ENCODE measurements at places on chromosomes 13 and 19. TPM values are rescaled to one million over a fixed set of nuclear protein-coding genes. Genes with fewer than 3 reads are reported as not detected.
A peak's percentile ranks its signal among the peaks of the same experiment; 100 is the strongest.

Gene SMAD9
- polyA plus RNA-seq = 33.8 TPM

DNA sequence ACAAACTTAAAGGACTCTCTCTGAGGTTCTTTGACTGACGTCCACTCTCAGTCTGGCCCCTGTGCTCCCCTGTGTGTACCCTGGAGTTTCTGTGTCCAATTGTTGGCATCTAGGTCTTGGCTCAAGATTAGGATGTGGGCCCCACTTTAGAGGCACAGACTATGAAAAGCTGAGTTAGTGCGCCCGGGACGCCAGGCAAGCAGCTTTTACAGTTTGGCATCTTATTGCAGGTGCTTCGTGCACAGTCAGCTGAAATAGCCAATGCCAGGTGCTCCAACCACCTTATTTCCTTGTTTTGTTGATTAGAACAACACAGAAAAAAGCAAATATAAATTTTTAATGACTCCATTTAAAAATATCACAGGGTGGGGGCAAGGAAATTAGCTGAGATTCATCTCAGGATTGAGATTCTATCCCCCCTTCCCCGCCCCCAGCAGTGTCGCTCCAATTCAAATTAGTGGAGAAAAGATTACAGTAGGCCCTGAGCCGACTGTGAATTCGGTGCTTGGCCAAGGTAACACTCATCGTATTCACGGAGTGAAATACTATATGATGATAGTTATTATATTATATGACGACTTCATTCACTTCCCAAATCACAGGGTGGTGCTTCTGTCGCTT lies 4.3 kb downstream of the SOX1 start:
- DNase-seq = no peak

GRCh38 chr19:18464646-18465045 lies 26.7 kb upstream of the ISYNA1 start:
- no peak for DNase-seq

GRCh38 chr13:50699874-50700663 lies 143.4 kb downstream of the DLEU7 start:
- DNase-seq = no peak

DNA sequence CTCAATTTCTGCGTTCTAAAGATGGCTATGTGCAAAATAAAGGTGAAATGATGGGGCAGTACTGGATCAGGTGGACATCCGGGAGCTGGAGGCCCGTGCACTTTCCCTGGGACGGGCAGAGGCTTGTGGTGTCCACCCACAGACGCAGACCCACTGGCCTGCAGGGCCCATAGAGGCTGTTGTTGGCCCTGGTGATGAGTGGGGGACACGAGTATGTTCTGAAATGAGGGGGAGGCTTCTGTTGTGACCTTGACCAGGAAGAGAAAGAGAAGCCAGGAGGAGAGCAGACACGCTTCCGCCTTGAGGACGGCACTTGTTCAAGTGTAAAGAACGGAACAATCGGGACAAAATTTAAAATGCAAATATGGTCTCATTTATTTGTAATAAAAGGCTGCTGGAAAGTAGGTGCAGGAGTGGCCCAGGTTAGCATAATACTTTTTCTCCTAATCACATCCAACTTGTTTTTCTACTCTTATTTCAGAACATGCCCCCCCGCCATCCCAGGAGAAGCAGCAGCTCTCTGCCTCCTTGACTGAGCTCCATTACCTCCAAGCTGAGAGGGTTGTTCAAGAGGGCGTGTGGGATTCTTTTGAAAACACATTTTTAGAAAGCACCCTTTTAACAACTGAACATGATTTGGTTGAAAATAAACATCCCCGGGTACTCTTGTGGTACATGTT lies 27.1 kb downstream of the ATP11A start:
- no peak for DNase-seq

- no peak for DNase-seq
These were observed 41.7 kb upstream of the TFDP1 start for GRCh38 chr13:113542751-113543424.

GRCh38 chr19:13033819-13034611 lies 38.7 kb downstream of the NFIX start:
- no peak for DNase-seq

Gene IRGC
- not detected for polyA plus RNA-seq

- no peak for DNase-seq
These were observed 17.9 kb upstream of the ZNF253 start for GRCh38 chr19:19847781-19848180.

DNA sequence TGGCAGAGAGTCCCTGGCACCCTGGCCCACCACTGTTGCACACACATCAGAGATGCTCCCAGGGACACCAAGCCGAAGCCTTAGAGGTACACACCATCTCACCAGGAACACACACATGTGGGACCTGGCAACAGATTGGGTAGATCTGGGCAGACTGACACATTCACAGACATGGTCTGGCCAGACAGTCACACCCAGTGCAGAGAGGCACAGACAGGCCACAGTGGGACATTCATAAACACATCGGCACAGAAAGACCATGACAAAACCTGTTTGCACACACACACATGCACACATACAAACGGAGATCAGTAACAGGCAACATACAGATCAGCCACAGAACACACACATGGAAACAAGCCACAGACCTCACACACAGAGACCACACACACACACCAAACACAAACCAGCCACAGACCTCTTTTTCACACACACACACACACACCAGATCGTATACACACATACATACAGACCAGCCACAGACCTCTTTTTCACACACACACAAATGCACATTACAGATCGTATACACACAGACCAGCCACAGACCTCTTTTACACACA lies 6.3 kb upstream of the JUNB start:
- DNase-seq = no peak

DNA sequence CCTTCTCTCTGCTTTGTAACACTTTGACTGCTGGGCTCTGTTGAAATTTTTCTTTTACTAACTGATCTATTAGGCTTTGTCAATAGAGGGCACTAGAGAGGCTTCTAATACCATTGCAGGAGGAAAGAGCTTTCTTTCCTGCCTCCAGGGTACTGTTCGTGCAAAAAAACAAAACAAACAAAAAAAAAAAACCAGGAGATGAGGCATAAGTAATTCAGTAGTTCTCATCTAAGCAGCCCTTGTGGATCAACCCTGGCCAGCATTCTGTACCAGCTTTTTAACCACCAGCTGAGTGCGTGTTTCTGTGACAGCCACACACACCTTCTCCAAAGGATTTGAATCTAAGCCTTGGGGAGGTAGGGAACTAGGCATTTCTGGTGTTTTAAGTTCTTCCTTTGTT lies 1707.6 kb upstream of the SLC10A2 start:
- no peak for DNase-seq

DNA sequence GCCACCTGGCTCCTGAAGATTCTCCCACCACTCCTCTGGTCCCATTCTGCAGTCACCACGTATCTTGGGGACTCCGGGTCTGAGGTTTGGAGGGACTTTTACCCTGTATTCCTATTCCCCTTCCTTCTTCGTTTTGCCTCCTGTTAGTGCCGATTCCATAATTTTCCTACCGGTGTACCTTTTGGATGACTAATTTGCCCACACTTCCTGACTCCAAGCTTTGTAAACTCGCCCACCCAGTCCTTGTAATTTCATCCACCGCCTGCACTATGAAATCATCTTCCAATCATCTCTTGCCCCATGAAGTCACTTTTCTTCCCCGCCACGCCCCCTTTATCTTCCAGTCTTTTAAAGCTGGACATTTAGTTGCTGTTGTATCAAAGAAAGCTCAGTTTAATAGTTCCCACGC lies 572 bp downstream of the UCHL3 start:
- DNase-seq = peak; percentile 28

DNA sequence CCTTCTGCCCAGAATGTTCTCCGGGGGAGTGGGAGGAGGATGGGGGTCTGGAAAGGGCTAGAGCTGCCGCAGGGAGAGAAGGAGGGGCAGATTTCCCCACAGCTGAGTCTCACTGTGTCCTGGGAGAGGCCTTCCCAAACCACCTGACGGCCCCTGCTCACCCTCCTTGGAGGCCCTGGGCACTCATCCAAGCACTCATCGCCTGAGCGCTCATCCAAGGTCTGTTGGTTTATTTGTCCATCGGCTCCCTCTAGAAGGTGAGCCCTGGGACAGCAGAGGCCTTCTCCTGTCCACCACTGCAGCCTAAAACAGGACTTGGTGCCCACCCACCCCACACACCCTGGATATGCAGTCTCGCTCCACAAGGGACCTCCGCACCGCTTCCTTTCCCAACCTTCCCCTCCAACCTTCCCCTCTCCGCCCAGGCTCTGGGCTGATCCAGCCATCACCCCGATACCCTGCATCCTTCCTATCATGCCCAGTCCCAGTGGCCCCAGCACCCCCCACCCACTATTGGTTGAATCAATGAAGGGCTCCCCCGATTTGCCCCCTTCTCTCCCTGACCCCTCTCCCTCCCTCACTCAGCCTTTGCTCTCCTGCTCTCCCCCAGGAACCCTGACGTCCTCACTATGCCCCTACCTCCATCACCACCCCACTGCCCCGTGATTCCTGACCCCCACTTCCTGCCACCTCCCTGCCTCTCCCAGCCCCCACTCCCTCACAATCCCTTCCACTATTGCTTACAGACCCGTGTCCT lies 1.7 kb downstream of the UBXN6 start:
- peak; percentile 65 for DNase-seq

DNA sequence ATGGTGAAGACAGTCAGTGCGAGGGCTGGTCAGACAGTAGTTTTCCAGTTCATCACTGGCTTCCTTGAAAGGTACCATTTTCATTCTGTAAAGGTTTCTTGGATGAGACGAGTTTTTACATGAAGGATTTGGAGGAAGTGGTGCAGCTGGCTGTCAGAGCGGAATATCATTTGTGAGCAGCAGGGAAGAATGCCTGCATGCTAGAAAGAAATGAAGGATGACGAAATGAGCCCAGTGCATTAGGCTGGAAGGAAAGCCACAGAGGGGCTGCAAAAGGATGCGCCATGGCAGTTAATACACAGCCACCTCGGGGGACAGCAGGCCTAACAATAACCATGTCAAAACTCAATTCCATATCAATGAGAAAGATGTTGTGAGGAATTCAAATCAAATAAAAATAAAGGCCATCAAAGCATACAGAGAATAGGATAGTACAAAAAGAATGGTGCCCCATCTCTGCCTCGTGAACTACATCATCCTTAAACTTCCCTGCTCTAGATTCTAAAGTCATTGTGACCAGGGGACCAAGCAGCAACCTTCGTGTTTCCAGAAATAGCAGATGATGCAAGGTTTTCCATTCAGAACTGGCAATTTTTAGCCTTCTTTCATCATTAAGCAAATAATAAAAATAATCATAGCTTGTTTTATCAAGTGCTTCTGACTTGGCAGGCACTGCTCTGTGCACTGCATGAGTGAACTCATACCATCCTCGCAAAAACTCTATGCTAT lies 504.2 kb downstream of the RFC3 start:
- no peak for DNase-seq

Gene PRRG2
- polyA plus RNA-seq = 7.3 TPM

- no peak for DNase-seq
These were observed 114.2 kb downstream of the NUFIP1 start for GRCh38 chr13:44874886-44875630.

GRCh38 chr19:52492201-52492993 lies 35.1 kb upstream of the ZNF808 start:
- no peak for DNase-seq

- no peak for DNase-seq
These were observed 96.2 kb downstream of the ZIC5 start for GRCh38 chr13:99875391-99875790.

DNA sequence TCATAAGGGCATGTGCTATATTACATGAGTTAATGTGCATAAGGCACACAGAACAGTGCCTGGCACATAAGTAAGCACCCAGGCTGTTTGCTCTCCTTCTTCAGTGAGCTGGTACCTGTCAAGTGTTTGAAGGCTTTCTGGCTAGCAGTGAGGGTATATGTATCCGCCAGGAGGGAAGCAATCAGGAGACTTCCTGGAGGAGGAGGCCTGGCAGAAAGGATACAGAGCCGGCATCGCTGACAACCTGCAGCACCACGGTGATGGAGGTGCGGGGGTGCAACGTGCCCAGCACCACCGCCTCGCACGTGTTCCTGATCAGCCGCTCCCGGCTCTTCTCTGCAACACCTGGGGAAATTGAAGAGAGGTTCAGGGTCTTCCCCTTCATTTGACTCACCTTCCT lies 5.5 kb downstream of the EXOSC5 start:
- no peak for DNase-seq

Gene CACNA1A
- 1.7 TPM for polyA plus RNA-seq

DNA sequence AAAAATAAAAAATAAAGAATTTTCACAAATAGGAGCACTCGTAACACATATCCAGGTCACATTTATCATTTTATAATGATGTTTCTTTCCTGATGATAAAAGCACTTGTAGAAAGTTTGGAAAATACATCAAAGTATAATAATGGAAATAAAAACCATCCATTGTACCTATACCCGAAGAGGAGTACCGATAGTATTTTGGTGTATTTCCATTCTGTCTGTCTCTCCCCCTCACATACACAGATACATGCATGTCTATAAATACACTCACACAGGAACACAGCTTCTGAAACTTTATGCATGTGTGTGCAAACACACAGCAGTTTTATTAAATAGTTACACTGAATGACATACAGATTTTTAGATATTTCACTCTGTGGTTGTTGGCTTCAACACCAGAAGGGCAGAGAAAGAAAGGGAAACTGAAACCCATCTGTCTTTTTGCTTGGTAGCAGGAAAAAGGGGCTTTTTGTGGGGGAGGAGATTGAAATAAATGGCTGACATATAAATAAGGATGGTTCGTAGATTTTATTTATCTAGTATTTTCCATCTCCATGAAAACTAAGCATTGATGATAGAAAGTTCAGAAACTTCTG lies 114.8 kb downstream of the LRCH1 start:
- no peak for DNase-seq

Gene CDX2
- not detected for polyA plus RNA-seq

- DNase-seq = no peak
These were observed 64.2 kb downstream of the SIAH3 start for GRCh38 chr13:45787346-45787745.

Gene VSTM1
- 0.18 TPM for polyA plus RNA-seq

Gene FCAR
- 0.49 TPM for polyA plus RNA-seq

Gene ZNF665
- polyA plus RNA-seq = 9.8 TPM

DNA sequence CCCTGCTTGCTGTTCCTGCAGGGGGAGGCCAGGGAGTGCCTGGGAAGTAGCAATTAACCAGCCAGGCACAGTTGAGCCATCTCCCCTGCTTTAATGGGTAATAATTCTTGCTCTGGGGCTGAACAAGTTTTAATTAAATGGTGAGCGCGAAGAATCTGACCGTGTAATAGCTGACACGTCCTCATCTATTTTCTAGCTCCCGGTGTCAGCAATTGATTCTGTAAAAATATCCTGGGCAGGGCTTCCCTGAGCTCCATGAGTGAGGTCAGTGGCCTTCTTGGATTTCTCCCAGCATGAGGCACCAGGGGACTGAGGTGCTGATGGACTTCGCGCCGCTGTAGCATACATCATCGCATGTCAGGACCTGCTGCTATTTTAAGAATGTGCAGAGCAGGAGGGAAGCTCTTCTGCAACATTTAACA lies 26.9 kb downstream of the SIPA1L3 start:
- no peak for DNase-seq

- DNase-seq = no peak
These were observed at the start of gene UBE2L5 for GRCh38 chr13:30422054-30422839. TSS of gene UBE2L5 (plus strand) at chr13:30422493. CDS start at chr13:30427991, 5,498 bp downstream.

Gene ASF1B
- 17.5 TPM for polyA plus RNA-seq

Gene ABHD13
- 17.4 TPM for polyA plus RNA-seq

- no peak for DNase-seq
These were observed 154.6 kb downstream of the FLT1 start for GRCh38 chr13:28340272-28340793.
